ENCODE measurements at places on chromosomes 1 and 21. TPM values are rescaled to one million over a fixed set of nuclear protein-coding genes. Genes with fewer than 3 reads are reported as not detected.

- DNase-seq = no peak
Measured at GRCh38 chr1:178048426-178048825, 45.5 kb upstream of the RASAL2 start.

The LRRC71 gene
- not detected for total RNA-seq

GRCh38 chr1:182527680-182528079, 61.4 kb downstream of the RNASEL start:
- DNase-seq = no peak

The FAM72C gene
- 6.0 TPM for total RNA-seq

DNA sequence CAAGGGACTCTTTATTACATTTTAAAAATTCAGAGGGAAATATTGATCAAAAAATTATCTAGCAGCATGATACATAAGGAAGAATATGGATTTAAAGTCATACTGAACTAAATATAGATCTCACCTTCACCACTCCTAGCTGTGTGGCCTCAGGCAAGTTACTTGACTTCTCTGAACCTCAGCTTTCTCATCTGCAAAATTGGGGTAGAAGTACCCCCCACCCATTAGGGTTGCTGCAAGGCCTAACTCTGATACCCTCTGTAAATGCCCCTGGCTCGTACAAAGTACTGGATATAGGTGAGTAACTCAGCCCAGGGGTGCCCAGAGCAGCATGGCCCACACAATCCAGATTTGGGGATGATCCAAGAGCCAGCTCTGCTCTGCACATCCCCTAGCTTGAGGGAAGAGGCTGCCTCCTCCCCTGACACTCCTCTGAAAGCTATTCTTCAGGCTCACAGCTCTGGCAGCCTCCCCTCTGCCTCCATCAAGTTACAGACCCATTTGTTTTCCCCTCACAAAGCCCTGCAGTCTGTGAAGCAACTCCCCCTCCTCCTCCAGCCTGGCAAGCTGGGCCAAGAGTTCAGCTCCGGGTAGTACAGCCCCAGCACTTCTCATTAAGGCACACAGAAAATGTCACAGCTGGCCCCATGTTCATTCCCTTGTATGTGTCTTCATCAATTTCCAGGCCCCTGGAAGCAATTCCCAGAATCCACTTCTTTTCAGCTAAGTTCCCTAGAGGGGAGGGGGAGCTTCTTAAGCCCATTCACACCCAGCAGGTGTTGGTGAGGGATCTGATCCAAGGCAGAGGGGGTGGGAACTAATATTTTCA, 143.7 kb downstream of the PLPP3 start:
- DNase-seq = no peak

- no peak for DNase-seq
Measured at GRCh38 chr1:61084491-61085031, 2.2 kb downstream of the NFIA start.

The IGSF5 gene
- total RNA-seq = 2.6 TPM

The HNRNPCL1 gene
- 0.72 TPM for total RNA-seq

The PIP5K1A gene
- total RNA-seq = 61.9 TPM

DNA sequence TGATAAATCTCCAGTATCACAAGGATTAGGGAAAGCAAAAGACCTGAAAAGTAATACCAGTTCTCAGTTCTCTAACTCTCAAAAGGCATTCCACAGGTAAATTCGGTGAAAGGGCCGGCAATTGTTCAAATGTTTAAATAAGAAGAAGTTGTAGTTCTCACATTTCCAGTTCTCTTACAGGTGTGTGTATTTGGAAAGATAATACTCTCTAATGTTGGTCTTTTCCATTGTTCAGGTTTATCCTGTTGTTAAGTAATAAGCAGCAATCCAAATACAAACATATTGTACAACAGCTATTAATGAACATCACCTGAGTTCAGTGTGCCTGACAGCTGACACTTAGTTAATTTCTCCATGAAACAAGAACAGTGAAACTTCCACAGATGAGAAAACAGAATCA, 13.2 kb upstream of the PRKAB2 start:
- no peak for DNase-seq

GRCh38 chr1:87872189-87872588, 543.5 kb downstream of the LMO4 start:
- DNase-seq = no peak

- DNase-seq = peak; percentile 59
Measured at GRCh38 chr1:14944471-14944985, 209.0 kb upstream of the TMEM51 start.

DNA sequence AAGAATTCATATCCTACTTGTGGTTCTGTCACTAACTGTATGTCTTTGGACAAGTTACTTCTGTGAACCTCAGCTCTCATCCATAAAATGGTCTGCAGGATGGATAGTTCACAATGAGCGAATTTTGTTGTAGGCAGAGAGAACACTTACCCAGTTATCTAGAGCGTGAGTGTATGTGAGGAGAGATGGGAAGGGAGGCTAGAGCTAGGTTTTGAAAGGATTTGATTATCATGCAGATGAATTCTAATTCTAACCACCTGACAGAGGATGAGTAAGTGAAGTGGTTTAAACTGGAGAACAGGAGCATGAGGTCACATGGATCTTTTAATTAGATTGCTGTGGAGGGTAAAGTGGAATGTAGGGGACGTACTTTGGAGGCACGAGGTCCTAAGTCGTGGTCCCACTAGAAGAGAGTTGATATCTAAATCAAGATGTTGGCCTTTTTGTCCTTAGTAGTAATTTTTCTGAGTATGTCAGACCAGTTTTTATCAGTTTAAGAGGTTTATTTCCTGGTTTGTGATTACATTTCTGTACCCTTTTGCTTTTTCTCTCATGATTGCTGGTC, 5.0 kb downstream of the SUCO start:
- DNase-seq = no peak

- DNase-seq = no peak
Measured at GRCh38 chr1:63981408-63981773, 207.6 kb downstream of the ROR1 start.

- peak; percentile 8 for DNase-seq
Measured at GRCh38 chr1:104760017-104760416, 1010.3 kb downstream of the AMY1C start.
